ENCODE measurements at places on chromosomes 12 and 14.

- DNase-seq: no peak
These were observed at the start of gene TMEM117 for GRCh38 chr12:43835656-43836474. TMEM117 (plus strand) TSS chr12:43836081.

- DNase-seq: no peak
These were observed 88.3 kb downstream of the RPS29 start for GRCh38 chr14:49497725-49498348.

GRCh38 chr14:20515846-20516245 lies 10.5 kb downstream of the RNASE10 start:
- no peak for DNase-seq

DNA sequence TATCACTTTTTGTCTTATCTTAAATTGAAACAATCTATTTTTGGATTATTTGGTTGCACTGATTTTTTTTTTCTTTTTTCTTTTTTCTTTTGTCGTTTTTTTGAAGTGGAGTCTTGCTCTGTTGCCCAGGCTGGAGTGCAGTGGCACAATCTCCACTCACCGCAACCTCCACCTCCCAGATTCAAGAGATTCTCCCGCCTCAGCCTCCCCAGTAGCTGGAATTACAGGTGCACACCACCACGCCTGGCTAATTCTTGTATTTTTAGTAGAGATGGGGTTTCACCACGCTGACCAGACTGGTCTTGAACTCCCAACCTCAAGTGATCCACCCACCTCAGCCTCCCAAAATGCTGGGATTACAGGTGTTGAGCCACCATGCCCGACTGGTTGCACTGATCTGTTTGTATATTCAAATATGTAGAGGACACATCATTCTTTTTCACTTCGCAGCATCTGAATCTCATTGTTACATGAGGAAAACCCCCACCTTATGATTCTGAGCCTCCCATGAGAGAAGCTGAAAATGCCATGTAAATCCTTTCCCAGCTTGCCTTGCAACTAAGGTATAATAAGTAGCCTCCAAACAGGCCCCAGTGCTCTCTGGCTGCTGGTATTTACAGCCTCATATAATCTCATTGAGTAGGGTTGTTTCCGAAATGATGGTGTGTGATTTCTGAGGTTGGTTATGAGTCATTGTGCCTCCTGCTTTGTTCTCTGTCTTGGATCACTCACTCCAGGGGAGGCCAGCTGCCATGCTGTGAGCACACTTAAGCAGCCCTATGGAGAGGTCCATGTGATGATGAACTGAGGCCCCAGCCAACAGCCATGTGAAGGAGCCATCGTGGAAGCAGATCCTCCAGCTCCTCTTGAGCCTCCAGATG lies 5.2 kb upstream of the HSP90B1 start:
- DNase-seq: no peak

DNA sequence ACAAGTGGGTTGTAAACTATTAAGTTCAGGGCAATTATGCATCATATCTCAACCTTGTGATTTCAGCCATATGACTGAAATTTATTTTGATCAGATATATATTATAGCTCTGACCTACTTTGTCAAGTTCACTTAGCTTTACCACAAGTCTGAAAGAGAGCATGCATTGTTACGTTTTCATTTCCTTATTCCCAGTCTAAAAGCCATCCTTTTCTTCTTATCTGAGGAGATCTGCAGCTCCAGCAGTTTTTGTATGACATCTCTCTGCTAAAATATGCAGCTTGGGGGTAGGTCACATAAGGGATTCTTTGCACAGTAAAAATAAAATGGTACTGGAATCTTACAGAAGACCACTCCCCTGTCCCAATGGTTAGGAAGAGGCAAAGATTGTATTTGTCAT lies 1682.8 kb upstream of the FLRT2 start:
- no peak for DNase-seq

DNA sequence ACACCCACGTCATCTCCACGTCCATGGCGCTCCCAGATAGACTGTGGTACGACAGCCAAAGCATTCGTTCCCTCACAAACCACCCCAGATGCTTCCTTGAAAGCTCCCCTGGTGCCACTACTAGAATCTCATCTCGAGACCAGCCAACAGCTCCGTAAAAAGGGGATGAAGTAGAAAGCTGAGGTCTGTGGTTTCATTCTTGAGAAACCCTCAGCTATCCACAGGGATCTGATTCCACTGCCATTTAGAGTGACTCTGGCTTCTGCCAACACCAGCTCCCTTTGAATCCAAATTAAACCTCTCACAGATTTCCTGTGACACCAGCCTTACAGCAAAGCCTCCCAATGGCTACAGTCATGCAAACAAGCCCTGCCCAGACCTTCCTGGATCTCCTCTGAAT lies 18.5 kb upstream of the FOXN3 start:
- DNase-seq: no peak

DNA sequence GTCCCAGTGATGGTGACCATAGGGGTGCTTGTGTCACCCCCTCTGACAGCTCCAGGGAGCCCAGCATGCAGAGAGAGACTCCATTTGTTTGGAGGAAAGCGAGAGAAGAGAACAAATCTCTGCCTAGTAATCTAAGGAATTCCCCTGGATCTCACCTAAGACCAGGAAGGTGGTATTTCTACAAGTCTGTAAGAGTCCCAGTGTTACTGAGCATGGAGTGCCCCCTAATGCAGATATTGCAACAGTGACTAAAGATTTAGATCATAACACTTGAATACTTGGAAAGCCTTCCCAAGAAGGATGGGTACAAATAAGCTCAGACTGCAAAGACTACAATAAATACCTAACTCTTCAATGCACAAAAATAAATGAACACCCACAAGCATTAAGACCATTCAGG lies 360.4 kb upstream of the GARIN6 start:
- DNase-seq: no peak

DNA sequence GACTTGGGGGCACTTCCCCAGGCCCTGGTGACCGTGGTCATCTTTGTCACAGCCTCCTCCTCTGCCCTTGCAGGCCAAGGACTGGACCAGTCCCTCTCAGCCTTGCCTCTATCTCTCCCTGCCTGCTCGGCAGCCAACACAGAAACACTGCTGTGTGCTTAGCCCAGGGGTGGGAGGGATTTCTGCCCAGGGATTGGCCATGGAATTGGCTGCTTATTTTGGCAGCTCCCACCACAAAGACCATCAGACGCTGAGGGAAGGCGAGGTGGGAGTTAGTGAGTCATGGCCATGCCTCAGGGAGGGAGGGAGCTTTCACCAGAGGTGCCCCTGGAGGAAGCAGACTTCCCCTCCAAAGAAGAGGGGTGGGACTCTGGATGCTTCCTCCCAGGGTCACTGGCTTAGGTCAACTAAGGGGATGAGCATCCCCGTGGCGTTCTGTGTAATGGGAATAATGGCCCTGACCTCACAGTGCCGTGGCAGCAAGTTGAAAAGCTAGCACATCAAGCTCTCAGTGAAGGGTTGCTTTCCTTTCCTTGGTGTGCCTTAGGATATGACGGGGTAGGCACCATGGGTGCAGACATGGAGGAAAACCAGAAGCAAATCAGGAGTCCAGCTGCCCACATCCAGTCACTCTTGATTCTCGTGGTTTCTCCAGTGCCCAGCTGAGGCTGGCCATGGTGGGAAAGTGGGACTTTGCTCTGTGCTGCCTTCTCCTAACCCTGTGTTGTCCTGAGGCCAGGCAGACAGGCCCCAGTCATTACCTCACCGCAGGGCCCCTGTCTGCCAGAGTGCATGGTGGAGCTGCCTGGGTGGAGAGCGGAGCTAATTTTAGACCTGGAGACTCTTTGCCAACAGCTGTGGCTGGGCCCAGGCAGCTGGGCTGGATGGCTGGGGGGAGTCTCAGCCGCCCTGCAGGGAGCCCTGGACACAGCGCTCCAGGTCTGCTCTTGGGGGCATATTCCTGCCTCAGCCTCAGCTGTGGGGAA lies 21.4 kb downstream of the B4GALNT3 start:
- DNase-seq: no peak

DNA sequence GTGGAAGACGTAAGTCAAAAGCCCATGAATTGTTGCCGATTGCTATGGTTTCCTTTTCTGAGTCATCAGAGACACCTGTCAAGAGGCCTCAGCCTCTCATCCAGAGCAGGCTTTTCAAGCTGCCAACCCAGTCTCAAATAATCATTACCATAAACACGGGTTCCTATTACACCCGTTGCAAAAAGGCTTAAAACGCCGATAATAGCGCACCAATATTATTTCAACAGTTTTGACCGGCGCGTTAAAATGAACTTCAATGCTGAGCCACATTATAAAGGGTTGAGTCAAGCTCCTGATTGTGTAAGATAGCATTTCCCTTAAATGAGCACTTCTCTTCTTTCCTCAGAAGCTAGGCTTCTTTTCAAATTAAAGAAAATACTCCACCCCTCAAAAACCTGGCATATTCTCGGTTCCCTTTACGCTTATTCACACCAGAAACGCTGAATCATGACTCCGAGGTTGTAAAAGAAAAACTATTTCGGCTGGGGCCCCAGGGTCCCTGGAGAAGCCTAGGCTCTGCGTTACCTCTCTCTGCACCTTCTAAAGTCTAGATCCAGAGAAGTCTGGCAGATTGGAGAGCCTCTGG lies 1.4 kb downstream of the TMTC1 start:
- peak; percentile 20 for DNase-seq

DNA sequence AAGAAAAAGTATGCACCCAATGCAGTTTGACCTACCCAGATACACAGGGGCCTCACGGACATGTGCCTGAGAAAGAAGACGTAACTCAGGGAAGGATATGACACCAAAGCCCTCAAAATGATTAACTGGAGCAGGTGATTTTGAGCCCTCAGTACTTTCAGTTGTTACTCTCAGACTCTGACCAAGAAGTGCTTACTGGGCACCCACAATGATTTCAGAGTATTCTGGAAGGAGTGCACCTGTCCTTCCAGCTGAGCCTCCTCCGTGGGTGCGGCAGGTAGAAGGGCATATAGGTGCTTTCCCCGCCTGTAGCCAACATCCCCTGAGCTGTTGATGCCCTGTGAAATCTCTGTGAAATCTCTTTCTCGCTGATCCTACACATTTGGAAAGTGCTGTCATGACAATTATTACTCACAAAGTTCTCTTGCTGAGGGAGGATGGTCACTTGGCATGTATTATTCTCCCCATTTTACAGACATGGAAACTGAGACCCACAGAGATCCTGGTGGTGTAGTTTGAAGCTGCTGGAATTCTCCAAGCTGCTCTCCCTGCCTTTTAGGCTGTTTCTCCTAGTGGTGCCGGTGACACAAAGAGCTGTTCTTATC lies 154.3 kb upstream of the CCND2 start:
- DNase-seq: no peak

DNA sequence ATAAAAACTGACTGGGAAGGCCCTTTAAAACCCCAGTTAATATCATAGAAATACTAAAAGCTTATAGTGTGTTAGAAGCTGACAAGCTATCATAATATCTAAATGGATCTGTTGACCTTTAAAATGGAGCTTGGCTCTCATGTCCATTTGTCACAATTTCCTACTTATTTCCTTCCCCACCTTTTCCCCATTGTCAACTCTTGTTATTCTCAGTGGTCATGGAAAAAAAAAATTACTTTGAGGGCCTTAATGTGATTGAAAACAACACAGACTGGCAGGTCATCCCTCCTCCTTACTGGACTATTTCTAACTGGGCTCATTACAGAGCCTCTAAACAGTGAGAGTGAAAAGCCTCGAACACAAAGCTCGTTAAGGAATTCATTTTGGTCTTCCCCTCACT lies 13.7 kb upstream of the WNK1 start:
- DNase-seq: no peak

DNA sequence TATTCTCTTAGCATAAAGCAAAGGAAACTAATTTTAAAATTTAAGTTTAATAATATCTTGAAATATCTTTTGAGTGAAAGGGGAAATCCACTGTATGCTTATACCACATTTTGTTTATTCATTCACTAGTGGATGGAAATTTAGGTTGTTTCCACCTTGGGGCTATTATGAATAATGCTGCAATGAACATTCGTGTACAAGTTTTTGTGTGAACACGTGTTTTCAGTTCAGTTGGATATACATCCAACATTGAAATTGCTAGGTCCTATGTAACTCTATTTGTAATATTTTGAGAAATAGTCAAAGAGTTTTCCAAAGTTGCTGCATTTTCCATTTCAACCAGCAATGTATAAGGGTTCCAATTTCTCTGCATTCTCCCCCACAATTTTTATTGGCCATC lies 83.7 kb upstream of the ETV6 start:
- no peak for DNase-seq

GRCh38 chr14:68331426-68331825 lies 461.4 kb downstream of the ZFP36L1 start:
- DNase-seq: no peak

DNA sequence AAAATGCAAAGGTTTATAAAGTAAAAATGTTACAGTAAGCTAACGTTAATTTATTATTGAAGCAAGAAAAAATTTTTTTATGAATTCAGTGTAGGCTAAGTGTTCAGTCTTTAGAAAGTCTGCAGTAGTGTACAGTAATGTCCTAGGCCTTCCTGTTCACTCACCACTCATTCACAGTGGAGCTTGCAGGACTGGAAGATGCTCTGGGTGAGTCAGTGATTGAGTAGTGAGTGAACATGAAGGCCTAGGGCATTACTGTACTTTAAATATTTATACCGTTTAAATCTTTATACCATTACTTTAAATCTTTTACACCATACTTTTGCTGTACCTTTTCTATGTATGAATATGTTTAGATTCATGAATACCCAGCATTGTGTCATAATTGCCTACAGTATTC lies 120.3 kb upstream of the SLC38A4 start:
- no peak for DNase-seq

DNA sequence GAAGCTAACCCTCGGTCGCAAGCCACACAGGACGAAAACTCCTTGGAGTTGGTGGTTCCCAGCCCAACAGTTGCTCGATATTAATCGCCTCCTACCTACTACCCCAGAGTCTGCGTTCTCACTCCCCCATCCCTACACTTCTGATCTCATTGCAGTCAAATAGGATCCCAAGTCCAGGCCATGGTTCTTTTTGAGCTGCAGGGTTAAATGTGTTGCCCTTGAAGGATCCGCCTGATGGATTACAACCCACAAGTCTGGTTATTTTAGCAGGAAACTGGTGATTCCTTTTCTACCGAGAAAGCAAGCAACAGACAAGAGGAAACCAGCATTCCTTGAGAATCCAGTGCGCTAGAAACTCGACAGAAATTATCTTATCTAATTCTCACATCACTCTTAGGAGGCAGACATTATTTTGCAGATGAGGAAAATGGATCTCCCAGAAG lies 785 bp upstream of the NIN start:
- no peak for DNase-seq

DNA sequence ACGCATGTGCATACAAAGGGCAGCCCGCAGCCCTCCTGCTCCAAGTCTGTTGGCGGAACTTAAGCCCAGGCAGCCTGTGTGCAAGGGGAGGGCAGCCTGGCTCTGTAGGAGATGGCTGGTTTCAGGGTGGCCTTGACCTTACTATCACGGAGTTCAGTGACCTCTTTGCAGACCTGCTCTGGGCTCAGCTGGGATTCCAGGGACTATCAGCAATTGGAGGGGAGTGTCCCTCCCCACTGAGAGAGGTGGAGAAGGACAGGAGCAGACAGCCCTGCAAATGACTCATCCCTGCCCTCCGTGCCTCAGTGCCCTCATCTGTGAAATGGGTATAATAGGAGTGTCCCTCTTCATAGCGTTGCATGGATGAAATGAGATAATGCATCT lies 66.2 kb upstream of the DLK1 start:
- no peak for DNase-seq

- no peak for DNase-seq
These were observed 487.0 kb downstream of the MED13L start for GRCh38 chr12:115790526-115790925.

- peak; percentile 9 for DNase-seq
These were observed 6.8 kb upstream of the HNF1A start for GRCh38 chr12:120971299-120972180.

Measured in NCI-H1436 treated with DMSO at 0.1 percent for 48 hours (cell line).